ENCODE measurements at places on chromosomes 13 and 19. TPM values are rescaled to one million over a fixed set of nuclear protein-coding genes. Genes with fewer than 3 reads are reported as not detected.

Gene TMIGD2
- not detected for total RNA-seq

Gene ATP4B
- not detected for total RNA-seq

Gene PALM
- 17.0 TPM for total RNA-seq

Gene C13orf42
- total RNA-seq = not detected

Gene PTH2
- total RNA-seq = not detected

Gene ZNF491
- total RNA-seq = not detected

Gene ZNF283
- 6.6 TPM for total RNA-seq

Gene GIPC3
- 0.19 TPM for total RNA-seq

Gene B3GNT3
- 3.2 TPM for total RNA-seq

Gene ZNF865
- total RNA-seq = 7.2 TPM

Gene SIGLEC5
- total RNA-seq = not detected

Gene ADAMTSL5
- 4.1 TPM for total RNA-seq

Gene ZNF497
- total RNA-seq = 1.5 TPM

All from A549 treated with DMSO at 1 μM for 4 hours (cell line).